Posterior vena cava (tissue), 2 donors: ENCODE measurements at places on chromosomes 7 and 10. TPM values are rescaled to one million over a fixed set of nuclear protein-coding genes. Genes with fewer than 3 reads are reported as not detected.

The LIPK gene
- total RNA-seq = not detected

The CALML5 gene
- not detected for total RNA-seq

The RHEB gene
- 138 TPM for total RNA-seq

The CPN1 gene
- not detected for total RNA-seq
